Osteoblast (primary cell): ENCODE measurements at places on chromosomes 7 and 10. TPM values are rescaled to one million over a fixed set of nuclear protein-coding genes. Genes with fewer than 3 reads are reported as not detected.

Gene FEZF1
- total RNA-seq, result not detected in 2 replicates

Gene VPS41
- total RNA-seq, result 78.5 and 107 TPM in 2 replicates

Gene SP4
- 5.0 and 5.1 TPM in 2 replicates for total RNA-seq

Gene ENTPD1
- 7.6 and 10.6 TPM in 2 replicates for total RNA-seq

Gene INTS1
- total RNA-seq, result 53.0 and 66.2 TPM in 2 replicates

Gene TMEM236
- total RNA-seq, result under 0.01 TPM in 2 replicates

Gene MMP21
- total RNA-seq, result not detected in 2 replicates

Gene MTERF1
- 13.0 and 13.6 TPM in 2 replicates for total RNA-seq

Gene CHN2
- under 0.01 TPM in 1 of 2 replicates, not detected in the other for total RNA-seq

Gene PRKAR2B
- total RNA-seq, result 2.4 and 2.5 TPM in 2 replicates

Gene NEURL1
- under 0.01 TPM in 1 of 2 replicates, not detected in the other for total RNA-seq

Gene TMEM225B
- total RNA-seq, result 0.29 and 0.72 TPM in 2 replicates

Gene NUB1
- total RNA-seq, result 48.9 and 50.7 TPM in 2 replicates

Gene CDHR3
- 6.5 and 8.3 TPM in 2 replicates for total RNA-seq

Gene NODAL
- not detected in 2 replicates for total RNA-seq

Gene CFAP70
- 1.1 and 1.2 TPM in 2 replicates for total RNA-seq

Gene CDK14
- total RNA-seq, result 39.1 and 54.8 TPM in 2 replicates

Gene CCDC172
- total RNA-seq, result not detected in 2 replicates
